Left cardiac atrium (tissue), 4 donors: ENCODE measurements at places on chromosomes 12 and 14. TPM values are rescaled to one million over a fixed set of nuclear protein-coding genes. Genes with fewer than 3 reads are reported as not detected.
A peak's percentile ranks its signal among the peaks of the same experiment; 100 is the strongest.

The TOMM20L gene
- total RNA-seq = not detected

The SLC17A8 gene
- not detected for total RNA-seq

The DLK1 gene
- 3.3 TPM for total RNA-seq

The TTC6 gene
- not detected for total RNA-seq

The SDS gene
- total RNA-seq = 0.31 TPM

The NRIP2 gene
- 1.8 TPM for total RNA-seq

GRCh38 chr12:111389635-111390034 is 16.1 kb upstream of the SH2B3 start:
- no peak for DNase-seq

DNA sequence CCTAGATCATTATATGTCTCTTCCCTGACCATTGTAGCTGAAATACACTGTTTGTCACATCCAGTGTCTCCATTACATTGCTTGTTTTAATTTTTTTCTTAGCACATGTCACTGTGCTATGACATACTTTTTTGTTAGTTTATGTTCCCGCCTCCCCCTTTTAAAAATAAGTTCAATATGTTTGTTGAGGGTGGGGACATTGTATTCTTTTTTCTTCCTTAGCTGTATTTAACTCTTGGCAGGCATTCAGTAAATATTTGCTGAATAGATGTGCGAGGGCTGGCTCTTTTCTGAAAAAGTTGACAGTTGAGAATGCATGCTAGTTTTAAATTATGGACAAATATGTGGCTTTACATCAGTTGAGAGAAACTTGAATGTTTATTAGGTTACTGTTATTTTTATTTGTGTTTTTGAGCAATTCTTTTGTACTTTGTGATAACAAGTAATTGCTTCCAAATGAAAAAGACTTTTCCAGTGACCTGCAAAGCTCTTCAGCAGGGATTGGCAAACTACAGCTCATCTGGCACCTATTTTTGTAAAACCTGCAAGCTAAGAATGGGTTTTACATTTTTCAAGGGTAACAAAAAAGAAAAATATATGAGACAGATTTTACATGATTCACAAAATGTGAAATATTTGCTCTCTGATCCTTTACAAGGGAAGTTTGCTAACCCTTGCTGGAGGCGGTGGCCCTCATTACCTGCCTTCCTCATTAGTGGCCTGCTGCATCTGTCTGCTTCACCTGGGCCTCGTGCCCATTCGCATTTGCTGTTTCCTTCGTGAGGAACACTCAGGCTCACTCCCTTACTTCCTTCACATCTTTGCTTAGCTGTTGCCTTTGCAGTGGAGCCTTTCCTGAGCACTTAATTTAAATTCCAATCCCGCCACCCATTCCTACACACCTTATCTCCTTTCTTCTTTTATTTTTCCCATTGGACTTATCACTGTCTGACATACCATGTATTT is 229.4 kb downstream of the ERC1 start:
- DNase-seq = no peak

DNA sequence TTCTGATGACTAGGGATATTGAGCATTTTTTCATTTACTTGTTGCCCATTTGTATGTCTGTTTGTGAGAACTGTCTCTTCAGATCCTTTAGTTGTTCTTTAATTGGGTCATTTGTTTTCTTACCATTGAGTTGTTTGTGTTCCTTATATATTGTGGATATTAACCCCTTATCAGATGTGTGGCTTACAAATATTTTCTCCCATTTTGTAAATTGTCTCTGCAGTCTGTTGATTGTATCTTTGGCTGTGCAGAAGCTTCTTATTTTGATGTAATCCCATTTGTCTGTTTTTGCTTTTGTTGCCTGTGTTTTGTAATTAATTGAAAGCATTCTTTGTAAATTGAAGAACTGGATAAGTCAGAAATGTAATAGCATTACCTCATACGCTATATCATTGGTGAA is 459.1 kb upstream of the FOXG1 start:
- no peak for DNase-seq

DNA sequence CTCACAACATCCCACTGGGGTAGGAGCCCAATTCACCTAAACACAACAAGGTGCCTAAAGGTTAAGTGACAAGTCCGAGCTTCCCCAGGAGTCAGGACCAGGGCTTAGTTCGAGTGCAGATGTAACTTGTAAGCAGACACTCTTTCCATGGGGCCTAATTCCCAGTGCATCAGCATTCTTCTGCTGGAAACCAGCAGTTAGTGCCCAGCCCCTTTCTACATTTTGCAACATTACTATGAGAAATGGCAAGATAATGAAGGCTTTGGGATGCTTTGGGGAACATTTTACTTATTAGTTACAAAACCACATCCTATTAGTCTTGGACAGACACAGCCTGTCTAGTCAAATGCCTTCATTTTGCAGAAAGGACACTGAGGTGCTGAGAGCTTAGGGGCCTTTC is 179.8 kb downstream of the CALM1 start:
- no peak for DNase-seq

DNA sequence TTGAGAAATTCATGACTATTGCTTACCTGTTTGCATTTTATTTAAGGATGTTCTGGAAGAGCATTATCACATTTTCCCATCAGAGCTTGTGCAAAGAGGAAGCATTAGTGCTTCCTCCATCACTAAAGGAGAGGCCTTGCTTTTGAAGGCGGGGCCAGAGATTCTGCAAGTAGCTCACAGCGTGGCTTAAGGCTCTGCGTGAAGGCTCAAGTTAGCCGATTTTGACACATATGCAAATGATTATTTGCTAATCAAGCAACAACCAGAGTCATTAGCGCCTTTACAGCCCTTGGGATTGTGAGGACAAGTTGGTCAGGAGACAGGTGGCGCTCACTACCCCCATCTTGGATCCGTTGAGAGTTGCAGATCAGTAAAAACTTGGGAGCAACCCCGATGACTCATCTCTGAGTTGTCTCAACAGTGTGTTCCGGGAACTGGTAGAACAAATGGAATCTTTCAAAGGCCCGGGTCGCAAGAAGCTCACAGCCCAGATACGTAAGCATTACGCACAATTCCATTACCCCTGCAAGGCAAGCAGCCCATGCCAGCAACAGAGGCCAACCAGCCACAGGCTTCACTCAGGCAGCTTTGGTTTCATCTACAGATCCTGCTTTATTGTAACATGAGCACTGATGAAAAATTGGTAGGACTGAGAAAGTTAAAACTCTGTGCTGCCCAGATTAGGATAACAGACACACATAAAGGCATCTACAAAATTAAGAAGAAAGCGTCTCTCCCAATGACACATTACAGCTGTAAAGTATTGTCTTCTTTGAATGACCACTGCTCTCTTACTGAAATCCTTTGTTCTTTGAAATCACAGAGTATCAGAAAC is 34.9 kb upstream of the SPTSSA start:
- DNase-seq = peak; percentile 83

- DNase-seq = no peak
These were observed 42.2 kb downstream of the ETNK1 start for GRCh38 chr12:22667122-22667521.

GRCh38 chr14:56224229-56224628 is 106.0 kb downstream of the PELI2 start:
- DNase-seq = no peak
